ENCODE measurements at places on chromosomes 5 and 9.

DNA sequence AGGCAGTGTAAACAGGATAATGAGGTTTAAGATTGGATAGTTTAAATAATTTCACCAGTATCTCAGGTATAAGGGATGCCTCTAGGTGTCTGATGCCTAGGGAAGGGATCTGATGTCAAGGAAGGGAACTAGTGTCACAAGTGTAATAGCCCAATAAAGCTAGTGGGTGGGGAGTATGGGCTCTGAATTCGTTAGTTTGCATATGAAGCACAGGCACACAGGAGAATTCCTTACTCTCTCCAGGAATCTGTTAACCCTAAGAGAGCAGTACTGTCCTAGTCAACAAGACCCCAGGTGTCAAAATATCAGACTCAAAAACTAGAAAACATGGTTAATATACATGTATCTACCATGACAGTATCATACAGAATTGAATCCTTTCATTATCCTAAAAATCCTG is 352.5 kb upstream of the CYLC2 start:
- DNase-seq: no peak

DNA sequence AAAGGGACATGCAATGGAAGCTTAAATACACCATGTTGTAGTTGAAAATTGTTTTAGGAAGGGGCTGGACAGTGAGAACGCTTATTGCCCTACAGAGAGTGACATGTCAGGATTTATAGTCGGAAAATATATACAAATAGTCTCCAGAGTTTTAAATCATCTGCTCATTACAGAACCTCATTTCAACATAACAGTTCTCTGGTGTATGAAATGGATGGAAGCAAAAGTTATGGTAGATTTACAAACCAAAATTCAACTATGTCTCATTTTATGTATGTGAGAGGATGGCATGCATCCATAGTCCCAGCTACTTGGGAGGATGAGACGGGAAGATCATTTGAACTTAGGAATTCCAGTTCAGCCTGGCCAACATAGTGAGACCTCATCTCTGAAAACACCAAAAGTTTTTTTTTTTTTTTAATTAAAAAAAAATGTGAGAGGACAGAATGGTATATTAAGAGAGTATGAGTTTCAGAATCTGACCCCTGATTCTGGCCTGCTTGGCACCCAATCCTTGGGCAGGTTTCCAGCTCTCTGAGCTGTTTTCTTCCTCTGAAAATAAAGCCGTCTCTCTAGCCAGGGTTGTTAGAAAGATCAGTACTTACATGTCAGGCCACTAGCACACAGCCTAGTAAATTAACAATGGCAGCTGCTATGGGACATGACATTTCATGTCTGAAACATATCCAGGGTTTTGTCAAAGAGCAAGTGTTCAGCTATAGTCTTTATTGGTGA is 40.1 kb downstream of the IQGAP2 start:
- no peak for DNase-seq

- no peak for DNase-seq
Measured at GRCh38 chr5:7779019-7780005, 71.6 kb downstream of the CFAP90 start.

- no peak for DNase-seq
Measured at GRCh38 chr9:32069169-32069813, 315.2 kb upstream of the ACO1 start.

DNA sequence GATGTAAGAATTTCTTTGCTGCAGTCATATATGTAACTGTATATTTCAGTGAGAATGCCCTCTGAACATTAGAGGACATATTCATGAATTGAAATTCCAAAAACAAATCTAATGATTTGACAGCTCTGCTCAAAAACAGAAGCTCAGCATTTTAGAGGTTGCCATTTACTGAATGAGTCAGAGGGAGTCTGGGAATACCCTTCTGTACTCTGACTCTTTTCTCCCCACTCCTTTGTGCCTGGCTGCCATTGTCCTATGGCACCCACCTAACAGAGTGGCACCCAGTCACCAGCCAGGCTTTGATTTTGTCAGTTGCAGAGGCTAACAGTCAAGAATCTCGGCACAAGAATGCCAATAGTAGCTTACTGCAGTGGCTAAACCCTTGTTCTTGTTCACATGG is 133.6 kb downstream of the ATG10 start:
- no peak for DNase-seq

- DNase-seq: no peak
Measured at GRCh38 chr9:71793386-71794105, 25.2 kb upstream of the CEMIP2 start.

DNA sequence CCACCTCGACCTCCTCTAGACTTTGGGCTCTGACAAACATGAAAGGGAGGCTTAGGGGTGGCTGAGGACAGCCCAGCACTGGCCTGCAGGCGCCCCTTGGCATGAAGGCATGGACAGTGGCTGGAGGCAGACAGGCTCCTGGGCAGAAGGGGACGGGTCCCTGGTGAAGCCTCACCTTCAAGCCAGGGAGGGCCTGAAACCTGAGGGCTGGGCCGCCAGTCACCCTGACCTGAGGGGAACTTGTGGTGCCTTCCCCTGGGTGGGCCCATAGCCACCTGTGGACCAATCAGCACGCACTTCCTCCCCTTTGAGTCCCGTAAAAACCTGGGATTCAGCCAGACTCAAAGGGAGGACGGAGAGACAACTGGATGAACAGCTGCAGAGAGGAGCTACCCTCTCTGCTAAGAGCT is 90.4 kb upstream of the PUM3 start:
- DNase-seq: no peak
